ENCODE measurements at places on chromosomes 13 and 19. TPM values are rescaled to one million over a fixed set of nuclear protein-coding genes. Genes with fewer than 3 reads are reported as not detected.
A peak's percentile ranks its signal among the peaks of the same experiment; 100 is the strongest.

DNA sequence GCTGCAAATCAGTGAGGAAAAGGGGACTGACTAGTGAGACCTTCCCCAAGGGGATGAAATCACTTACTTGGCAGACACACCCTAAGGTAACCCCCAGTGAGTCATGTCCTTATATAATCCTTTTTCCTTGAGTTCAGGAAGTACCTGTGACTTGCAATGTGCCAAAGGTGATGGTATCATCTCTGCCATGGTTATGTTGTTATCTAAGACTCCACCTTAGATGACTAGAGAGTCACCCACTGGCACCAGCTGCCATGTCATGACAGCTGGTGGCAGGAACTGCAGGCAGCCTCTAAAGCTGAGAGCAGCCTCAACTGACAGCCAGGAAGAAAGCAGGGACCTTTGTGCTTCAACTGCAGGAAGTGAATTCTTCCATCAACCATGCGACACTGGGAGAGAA lies 12.5 kb downstream of the PBX4 start:
- no peak for DNase-seq

GRCh38 chr13:92390217-92390616 lies 836.4 kb upstream of the GPC6 start:
- peak; percentile 13 for DNase-seq

Gene RFX2
- polyA plus RNA-seq = 9.2 TPM

DNA sequence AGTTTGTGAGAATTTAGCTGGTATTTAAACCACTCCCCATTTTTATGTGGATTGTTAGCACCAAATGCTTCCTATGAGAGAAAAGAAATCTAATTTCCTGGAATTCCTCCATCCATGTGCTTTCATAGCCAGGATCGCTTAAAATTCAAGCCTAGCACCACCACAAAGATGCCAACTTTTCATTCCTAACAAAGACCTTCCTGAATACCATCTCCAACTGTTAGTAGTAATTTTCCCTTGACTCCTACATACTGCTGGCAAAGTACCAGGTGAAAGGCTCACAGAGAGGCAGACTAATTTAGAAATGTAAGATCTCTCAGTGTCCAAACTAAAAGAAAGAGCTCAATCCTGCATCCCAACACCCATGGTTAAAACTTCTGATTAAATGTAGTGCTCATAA lies 386.3 kb downstream of the KCTD12 start:
- no peak for DNase-seq

Gene ADAMTSL5
- 0.27 TPM for polyA plus RNA-seq

Measured in left kidney (tissue), 8 donors.